ENCODE measurements at places on chromosomes 16 and 17. TPM values are rescaled to one million over a fixed set of nuclear protein-coding genes. Genes with fewer than 3 reads are reported as not detected.

DNA sequence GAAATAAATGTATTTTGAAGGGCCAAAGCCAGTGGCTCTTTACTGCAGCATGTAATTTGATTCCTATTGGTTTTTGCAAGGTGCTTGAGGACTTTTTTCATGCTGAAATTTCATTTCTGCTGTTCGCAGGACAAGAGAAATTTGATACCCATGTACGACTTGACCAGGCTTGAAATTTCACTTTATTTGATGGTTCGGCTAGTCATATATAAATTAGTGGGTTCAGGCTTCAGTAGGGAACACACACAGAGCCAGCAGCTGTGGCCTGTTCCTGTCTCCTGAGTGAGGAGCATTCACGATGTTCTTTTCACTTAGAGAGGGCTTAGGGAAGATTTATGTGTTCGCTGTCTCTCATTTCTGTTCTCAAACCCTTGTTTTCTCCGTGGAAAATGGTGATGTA lies 258.4 kb upstream of the CACNG5 start:
- no peak for DNase-seq

GRCh38 chr17:67785504-67785903 lies 39.8 kb upstream of the BPTF start:
- DNase-seq: no peak

- DNase-seq: no peak
These were observed 290.4 kb upstream of the HSBP1 start for GRCh38 chr16:83517398-83517797.

- DNase-seq: no peak
These were observed 8.6 kb downstream of the ZNF750 start for GRCh38 chr17:82831041-82831817.

DNA sequence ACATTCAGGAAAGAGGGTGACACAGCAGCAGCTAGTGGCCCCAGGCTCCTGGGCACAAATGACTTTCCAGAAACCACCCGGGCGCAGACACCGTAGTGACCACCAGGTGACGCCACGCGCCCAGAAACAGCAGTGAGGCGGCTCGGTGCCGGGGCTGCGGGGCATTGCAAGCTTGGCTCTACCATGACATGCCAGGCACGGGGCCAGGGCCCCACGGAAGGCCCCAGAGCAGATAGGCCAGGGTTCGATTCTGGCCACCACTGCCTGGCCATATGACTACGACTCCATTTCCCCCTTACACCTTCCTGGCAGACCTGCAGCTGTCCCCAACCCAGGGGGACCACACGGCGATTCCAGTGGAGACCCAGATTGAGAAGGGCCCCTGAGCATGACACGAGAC lies 6.7 kb downstream of the RHBDF1 start:
- DNase-seq: peak; percentile 90

- no peak for DNase-seq
These were observed 99.7 kb downstream of the ELAC2 start for GRCh38 chr17:12918142-12918541.

- no peak for DNase-seq
These were observed 28.6 kb downstream of the CLEC16A start for GRCh38 chr16:10972819-10973464.

GRCh38 chr17:72350073-72350472 lies 229.3 kb downstream of the SOX9 start:
- no peak for DNase-seq

DNA sequence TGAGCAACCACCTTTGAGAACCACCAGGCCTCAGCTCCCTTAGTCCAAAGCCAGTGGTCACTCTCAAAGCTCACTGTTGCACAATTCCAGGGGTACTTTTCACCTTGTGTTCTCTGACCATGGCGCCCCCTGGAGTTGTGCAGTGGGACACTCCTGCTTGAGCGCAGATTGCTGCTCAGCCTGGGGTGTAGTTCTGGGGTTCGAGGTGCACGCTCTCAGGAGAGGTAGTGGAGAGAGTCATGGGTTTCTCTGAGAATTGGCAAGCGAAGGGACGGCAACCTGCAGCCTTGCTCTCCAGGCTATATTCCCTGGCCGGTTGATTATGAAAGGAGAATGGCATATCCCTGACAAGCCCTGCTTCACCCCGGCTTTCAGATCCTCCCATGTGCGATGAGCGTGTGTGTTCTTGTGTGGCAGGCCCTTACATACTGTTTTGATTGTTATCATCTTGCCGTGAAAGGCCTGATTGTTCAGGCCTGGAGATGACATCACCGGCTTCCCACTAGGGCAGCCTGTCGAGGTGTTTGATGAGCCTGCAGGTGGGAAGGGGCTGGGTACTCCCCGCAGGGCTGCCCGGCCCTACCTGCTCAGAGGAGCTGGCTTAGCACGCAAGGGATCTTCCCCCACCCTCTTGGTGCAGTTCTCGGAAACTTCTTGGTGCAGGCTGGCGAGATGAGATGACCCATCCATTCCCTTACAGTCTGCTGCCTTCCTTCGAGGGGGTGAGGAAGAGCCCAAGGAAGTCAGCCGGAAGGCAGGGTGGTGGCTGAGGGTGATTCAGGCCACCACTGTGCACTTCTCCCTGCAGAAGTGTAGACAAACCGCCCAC lies 431.2 kb downstream of the SLC39A11 start:
- DNase-seq: no peak

GRCh38 chr17:83101805-83102480 lies 22.5 kb downstream of the METRNL start:
- no peak for DNase-seq

- DNase-seq: peak; percentile 52
These were observed 42.5 kb upstream of the CBFA2T3 start for GRCh38 chr16:89019511-89019910.

DNA sequence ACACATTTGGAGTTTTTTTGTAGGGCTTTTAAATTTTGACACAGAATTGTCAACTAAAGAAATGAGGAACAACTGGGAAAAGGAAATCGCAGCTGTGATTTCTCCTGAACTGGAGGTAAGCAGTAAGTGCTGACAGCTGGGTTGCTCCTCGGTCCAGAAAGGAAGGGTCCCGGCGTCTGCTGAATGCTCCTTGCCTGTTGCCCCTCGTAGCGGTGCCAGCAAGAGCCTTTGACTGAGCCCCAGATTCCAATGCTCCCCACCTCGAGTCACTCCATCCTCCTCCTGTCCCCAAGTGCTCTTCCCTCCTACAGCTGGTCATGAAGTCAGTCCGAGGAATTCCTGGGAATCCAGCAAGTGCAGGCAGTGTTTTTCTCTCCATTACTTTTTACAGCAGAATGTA lies 32.0 kb upstream of the ENDOV start:
- peak; percentile 46 for DNase-seq

CHP2 gene
- total RNA-seq: not detected

MMP25 gene
- total RNA-seq: 0.16 TPM

TSNAXIP1 gene
- 2.9 TPM for total RNA-seq

MPRIP gene
- total RNA-seq: 83.5 TPM

CSH1 gene
- total RNA-seq: not detected

PLK1 gene
- total RNA-seq: 4.2 TPM

HOXB13 gene
- total RNA-seq: 1.4 TPM

KRTAP2-3 gene
- total RNA-seq: not detected

KCNJ18 gene
- not detected for total RNA-seq
